ENCODE measurements at places on chromosomes 1 and 21.
A peak's percentile ranks its signal among the peaks of the same experiment; 100 is the strongest.

GRCh38 chr1:42593486-42594100 lies 64.6 kb upstream of the PPIH start:
- no peak for DNase-seq

GRCh38 chr1:6474815-6475282 lies 8.9 kb upstream of the TNFRSF25 start:
- DNase-seq: no peak

- no peak for DNase-seq
Measured at GRCh38 chr1:207857447-207857846, 53.5 kb downstream of the CD34 start.

GRCh38 chr1:14999441-14999840 lies 154.1 kb upstream of the TMEM51 start:
- DNase-seq: no peak

DNA sequence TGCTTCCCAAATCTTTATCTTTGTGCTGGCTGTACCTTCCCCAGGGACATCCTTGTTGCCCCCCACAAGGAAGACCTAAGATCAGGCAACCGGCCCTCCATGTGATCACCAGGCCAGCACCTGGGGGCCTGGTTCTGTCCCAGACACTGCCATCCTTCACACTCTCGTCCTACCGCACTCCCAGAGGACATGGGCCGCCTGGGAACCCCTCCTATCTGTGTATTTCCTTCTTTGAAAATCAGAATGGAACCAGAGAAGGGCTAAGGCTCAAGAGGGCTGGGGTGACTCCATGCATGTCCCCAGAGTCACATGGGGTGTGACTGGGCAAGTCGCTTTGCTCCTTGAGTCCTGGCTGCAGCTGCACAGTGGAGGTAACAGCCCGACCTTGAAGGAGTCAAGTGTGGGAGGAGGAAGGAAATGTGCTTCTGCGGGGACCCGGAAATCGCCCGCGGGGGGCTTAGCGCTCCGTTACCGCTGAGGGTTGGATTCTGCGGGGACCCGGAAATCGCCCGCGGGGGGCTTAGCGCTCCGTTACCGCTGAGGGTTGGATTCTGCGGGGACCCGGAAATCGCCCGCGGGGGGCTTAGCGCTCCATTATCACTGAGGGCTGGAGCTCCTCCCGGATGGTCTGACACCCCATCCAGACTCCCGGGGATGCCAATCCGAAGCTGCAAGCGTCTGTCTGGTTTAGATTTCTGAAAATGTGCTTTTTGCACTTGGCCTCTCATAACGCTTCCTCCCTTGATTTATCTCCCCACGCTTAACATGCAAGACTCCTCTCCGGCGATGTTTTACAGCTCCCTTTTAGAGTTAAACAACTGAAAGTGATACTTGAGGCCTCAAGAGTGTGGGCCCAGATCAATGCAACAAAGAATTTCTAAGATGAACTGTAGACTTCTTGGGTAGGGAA lies 278.9 kb downstream of the NPHP4 start:
- DNase-seq: no peak

DNA sequence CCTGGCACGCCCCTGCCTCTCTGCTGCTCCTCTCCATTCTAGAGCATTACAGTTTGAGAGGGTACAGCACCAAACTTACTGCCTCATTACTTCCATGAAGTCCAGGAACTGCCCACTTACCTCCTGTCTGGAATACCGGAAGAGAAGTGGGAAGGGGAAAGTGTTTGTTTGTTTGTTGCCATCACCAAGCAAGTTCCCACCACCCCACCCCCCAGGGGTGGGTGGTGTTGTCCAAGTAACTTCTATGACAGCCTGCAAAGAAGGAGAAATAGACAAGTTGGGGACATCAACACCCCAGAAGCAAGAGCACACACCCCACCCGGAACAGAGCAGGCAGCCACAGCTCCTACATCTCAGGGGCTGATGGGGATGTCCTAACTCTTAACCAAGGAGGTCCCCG lies 18.0 kb downstream of the OPTC start:
- no peak for DNase-seq

GRCh38 chr21:44927587-44928461 lies 7.1 kb upstream of the ITGB2 start:
- DNase-seq: peak; percentile 97

GRCh38 chr1:51296383-51297357 lies 33.7 kb downstream of the TTC39A start:
- DNase-seq: peak; percentile 86

DNA sequence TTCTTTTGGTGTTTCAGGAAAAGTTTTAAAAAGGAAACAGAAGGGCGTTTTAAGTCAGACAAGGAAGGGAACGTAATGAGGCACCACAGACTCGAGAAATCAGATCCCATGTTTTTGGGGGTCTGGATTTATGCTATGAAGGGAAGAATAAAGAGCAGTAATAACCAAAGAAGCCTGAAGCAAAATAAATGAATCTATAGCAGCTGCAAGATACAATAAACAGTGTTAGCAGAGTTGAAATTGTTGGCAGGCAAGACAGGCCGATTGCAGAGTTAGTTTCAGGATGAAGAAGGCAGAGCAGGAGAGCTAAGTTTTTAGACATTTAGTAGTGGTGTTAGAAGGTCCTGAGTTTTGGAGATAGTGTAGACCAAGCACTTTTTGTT lies 425 bp downstream of the DDR2 start:
- DNase-seq: no peak

GRCh38 chr1:75985827-75986226 lies 53.6 kb upstream of the ASB17 start:
- no peak for DNase-seq

DNA sequence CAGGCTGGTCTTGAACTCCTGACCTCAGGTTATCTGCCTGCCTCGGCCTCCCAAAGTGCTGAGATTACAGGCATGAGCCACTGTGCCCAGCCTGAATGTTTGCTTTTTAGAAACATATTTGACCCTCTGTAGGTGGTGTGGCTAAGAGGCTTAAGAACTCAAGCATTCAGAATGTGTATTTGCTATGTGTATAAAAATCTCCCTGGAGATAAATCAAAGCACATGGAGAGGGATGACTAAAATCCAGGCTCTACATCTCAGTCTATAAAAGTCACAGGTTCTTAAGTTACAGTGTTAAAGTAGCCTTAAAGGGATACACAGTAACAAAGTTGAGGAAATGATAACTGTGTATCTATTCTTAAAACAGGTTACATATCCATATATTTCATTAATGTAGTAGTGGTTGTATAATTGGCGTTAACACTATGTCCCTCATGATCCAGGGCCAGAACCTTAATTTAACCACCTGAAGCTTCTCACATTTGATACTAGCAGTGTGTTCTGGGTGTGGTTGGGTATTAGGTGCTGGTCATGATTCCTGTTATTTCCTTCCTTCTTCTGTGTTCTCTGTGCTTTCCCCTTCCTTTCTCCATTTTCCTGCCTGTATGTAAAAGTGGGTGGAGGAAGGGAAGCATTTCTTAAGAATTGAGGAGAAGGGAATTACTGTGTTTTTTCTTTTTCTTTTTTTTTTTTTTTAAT lies 16.2 kb downstream of the GIPC2 start:
- no peak for DNase-seq

- no peak for DNase-seq
Measured at GRCh38 chr21:46094401-46095082, 3.4 kb upstream of the COL6A2 start.

DNA sequence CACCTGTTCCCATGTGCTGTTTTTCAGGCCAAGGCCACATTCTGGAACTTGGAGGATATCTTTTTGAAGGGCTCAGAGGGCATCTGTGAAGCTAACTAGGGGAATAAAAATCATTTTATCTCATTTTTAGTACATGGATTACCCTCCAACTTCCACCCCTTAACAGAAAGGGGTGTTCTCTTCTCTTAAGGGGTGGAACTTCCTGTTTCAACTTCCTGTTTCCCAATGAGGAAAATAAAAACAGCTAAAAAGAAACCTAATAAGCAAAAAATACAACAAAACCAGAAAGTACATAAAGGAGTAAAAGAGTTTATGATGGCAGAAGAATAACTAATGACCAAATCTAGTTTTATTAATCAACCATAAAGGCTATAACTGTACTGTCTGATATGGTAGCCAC lies 24.8 kb upstream of the SLC22A15 start:
- no peak for DNase-seq

GRCh38 chr1:44076066-44076465 lies 42.6 kb upstream of the KLF17 start:
- DNase-seq: no peak

GRCh38 chr1:100703716-100704115 lies 15.8 kb upstream of the VCAM1 start:
- no peak for DNase-seq

GRCh38 chr21:44550807-44551206 lies 498 bp downstream of the KRTAP10-2 start:
- DNase-seq: no peak

All from activated naive CD4-positive, alpha-beta T cell treated with anti-CD3 and anti-CD28 coated beads for 36 hours (primary cell).